ENCODE measurements at places on chromosomes 6 and 20.

DNA sequence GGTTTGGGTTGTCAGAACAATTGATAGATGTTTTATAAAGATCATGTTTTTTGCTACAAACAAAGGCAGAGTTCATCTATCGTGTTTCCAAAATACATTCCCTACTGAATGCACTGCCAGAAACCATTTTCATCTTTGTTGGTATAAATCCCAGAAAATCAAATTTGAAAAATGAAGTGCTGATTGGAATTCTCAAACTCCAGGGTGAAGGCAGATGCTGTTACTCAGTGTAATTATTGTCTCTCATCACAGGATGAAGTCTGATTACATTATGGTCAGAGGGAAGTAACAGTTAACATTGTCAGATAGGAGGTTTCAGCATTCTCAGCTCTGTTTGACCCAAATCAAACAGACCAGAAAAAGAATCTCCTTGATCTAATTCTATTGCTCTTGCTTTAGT is 198.4 kb upstream of the KCNK16 start:
- DNase-seq: no peak
- no peaks in the 10 kb centered on the region for H3K36me3 ChIP-seq
- no peaks in the 10 kb centered on the region for H3K27me3 ChIP-seq
- no peak overlapping the region for H3K4me3 ChIP-seq

GRCh38 chr20:20202768-20203167 is 150.4 kb downstream of the CFAP61 start:
- DNase-seq: no peak
- H3K4me1 ChIP-seq: no peaks in the 10 kb centered on the region
- H3K27ac ChIP-seq: no peak overlapping the region
- H3K27me3 ChIP-seq: no peaks in the 10 kb centered on the region

DNA sequence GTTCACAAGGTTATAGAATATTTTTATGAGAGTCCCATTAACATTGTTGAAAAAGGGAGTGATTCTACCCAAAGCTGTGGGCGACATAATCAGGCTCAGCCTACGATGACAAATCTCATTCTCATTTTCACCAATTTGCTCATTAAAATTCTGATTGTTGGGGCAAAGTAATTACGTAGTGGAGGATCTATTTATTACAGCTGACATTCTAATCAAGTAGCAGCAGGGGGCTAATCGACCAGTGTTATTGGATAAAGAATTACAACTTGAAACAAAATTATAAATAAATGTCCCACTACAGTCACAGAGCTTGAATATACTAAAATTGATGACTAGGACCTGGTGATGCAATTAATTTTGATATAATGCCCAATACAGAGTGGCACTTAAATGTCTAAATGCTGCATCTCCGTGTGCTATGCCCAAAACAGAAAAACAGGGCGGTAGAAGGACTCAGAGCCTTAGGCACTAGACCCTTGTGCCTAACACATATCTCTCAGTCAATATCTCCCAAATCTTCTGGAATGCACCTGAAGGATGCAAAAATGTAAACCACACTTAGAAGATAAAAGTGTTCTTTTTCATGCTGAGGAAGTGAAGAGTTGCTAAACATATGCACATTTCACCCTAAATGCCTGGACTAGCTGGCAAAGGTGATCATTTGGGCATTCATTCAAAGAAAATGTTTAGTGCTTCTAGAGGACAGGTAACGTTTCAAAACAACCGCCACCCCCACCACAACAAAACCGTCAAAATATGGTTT is 88.3 kb downstream of the CD24 start:
- H3K27me3 ChIP-seq: no peaks in the 10 kb centered on the region
- H3K36me3 ChIP-seq: no peaks in the 10 kb centered on the region
- H3K27ac ChIP-seq: no peak overlapping the region
- H3K4me1 ChIP-seq: no peaks in the 10 kb centered on the region
- no peak overlapping the region for H3K4me3 ChIP-seq

GRCh38 chr6:122401104-122401503 is 1.7 kb downstream of the HSF2 start:
- H3K4me1 ChIP-seq: no peaks in the 10 kb centered on the region
- H3K36me3 ChIP-seq: no peaks in the 10 kb centered on the region
- H3K27ac ChIP-seq: no peak overlapping the region

- H3K27ac ChIP-seq: no peak overlapping the region
- H3K27me3 ChIP-seq: no peaks in the 10 kb centered on the region
- H3K4me1 ChIP-seq: no peaks in the 10 kb centered on the region
- no peak overlapping the region for H3K4me3 ChIP-seq
Observed at GRCh38 chr20:23644164-23644563, 6.4 kb upstream of the CST3 start.

GRCh38 chr6:155939253-155939652 is 483.6 kb upstream of the NOX3 start:
- no peak for DNase-seq
- no peaks in the 10 kb centered on the region for H3K36me3 ChIP-seq
- H3K27me3 ChIP-seq: no peaks in the 10 kb centered on the region
- H3K27ac ChIP-seq: no peak overlapping the region
- H3K4me3 ChIP-seq: no peak overlapping the region

- no peak overlapping the region for H3K27ac ChIP-seq
- H3K4me1 ChIP-seq: no peaks in the 10 kb centered on the region
- H3K36me3 ChIP-seq: no peaks in the 10 kb centered on the region
- no peaks in the 10 kb centered on the region for H3K27me3 ChIP-seq
Observed at GRCh38 chr6:107764684-107765460, 59.2 kb downstream of the SCML4 start.

DNA sequence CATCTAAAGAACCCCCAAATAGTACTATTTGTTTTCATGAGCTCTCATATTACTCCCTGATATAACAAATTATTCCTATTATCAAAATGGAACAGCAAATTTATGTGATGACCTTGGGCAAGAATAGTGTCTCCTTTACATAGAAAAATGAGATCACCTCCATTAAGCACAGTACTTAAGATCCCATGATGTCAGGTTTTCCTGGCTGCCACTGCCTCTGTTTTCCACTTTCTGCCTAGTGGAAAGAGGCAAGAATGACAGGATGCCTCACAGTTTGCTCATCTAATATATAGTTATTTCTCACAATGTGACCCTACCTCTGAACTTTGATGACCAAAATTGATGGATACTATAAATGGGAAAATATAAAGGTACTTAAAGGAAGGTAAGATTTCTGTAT is 260.1 kb upstream of the SGK1 start:
- H3K36me3 ChIP-seq: no peaks in the 10 kb centered on the region
- no peak overlapping the region for H3K27ac ChIP-seq
- H3K4me1 ChIP-seq: no peaks in the 10 kb centered on the region
- DNase-seq: no peak
- no peak overlapping the region for H3K4me3 ChIP-seq

GRCh38 chr6:104325341-104326172 is 534.2 kb downstream of the HACE1 start:
- H3K27ac ChIP-seq: no peak overlapping the region
- no peaks in the 10 kb centered on the region for H3K27me3 ChIP-seq
- H3K4me1 ChIP-seq: no peaks in the 10 kb centered on the region
- no peak overlapping the region for H3K4me3 ChIP-seq
- no peak for DNase-seq
- H3K36me3 ChIP-seq: no peaks in the 10 kb centered on the region

DNA sequence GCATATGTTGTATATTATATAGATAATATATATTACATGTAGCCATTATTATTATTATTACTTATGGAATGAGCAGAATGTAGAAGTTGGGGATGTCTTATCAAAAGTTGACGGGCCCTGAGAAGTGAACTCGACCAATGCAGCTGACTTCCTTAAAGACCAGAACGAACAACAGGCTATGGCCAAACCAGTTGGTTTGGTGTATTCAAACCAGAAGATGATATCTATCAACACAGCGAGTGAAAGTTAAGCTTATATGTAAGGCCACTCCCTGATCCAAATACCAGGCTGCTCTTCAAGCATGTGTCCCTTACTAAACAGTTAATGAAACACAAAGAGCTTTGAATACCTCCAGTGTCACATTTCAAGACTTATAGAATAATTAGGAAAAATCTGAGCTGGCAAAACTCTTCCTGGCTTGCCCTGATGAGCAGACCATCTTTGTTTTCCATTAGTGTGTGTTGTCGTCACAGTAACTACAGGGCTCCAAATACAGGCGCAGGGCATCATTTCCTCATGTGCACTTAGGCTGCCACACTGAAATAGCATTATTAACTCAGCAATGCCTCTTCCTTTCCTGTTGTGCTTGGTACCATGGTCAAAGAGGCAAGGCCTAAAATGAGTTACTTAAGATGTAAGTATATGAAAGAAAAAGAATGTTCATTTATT is 6.6 kb downstream of the FILIP1 start:
- no peak overlapping the region for H3K27ac ChIP-seq
- no peak overlapping the region for H3K4me3 ChIP-seq
- DNase-seq: no peak

DNA sequence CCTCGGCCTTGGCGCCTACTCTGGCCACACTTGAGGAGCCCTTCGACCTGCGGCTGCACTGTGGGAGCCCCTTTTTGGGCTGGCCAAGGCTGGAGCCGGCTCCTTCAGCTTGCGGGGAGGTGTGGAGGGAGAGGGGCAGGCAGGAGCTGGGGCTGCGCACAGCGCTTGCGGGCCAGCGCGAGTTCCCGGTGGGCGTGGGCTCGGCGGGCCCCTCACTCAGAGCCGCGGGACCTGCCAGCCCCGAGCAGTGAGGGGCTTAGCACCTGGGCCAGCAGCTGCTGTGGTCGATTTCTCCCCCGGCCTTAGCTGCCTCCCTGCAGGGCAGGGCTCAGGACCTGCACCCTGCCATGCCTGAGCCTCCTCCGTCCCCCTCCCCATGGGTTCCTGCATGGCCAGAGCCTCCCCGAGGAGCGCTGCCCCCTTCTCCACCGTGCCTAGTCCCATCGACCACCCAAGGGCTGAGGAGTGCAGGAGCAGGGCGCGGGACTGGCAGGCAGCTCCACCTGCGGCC is 136.8 kb downstream of the EPHA7 start:
- H3K27ac ChIP-seq: no peak overlapping the region
- H3K36me3 ChIP-seq: no peaks in the 10 kb centered on the region
- H3K4me3 ChIP-seq: no peak overlapping the region
- H3K27me3 ChIP-seq: no peaks in the 10 kb centered on the region
- DNase-seq: no peak

DNA sequence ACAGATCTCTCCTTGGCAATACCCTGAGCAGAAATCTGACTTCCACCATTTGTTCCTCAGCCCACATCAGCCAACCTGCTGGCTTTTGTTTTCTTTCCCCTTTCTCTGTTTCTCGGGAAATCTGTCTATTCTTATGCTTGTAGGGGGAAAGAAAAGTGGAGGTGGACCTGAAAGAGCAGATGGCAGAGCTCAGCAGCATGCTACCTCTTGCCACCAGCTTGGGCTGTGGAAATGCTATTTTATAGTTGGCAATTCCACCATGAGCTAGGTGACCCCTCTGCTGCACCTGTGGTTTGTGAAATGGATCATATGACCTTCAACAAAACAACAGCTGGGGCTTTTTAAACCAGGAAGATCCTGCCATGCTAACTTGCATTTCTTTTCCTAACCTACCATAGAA is 6.8 kb upstream of the SPATS1 start:
- no peaks in the 10 kb centered on the region for H3K36me3 ChIP-seq
- H3K27ac ChIP-seq: no peak overlapping the region
- no peak for DNase-seq
- H3K4me3 ChIP-seq: no peak overlapping the region

DNA sequence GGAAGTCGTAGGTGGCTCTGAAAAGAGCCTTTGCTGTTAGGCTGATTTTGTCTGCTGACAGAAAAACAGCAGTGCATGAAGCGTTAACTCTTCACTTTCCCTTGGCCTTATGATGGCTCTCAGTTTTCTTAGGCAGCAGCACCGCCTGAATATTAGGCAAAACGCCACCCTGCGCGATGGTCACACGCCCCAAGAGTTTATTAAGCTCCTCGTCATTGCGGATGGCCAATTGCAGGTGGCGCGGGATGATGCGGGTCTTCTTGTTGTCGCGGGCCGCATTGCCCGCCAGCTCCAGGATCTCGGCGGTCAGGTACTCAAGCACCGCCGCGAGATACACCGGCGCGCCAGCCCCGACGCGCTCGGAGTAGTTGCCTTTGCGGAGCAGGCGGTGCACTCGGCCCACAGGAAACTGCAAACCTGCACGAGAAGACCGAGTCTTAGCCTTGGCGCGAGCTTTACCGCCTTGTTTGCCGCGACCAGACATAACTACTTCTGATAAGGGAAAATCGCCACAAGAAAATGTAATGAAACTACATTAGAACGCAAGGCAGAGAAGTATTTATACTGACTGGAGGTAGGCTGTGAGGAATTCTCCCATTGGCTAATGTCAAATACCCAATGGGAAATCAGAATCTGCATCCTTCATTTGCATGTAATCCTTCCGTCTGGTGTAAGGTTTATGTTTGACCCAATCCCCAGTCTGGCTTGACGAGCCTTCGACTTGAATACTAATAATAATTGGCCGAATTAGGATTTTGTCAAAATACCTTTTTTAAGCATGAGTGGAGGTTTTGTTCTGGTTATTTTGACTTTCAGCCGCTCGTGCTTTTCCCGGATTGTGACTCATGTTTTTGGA is 53.9 kb upstream of the HFE start:
- H3K27ac ChIP-seq: peak overlapping the region; percentile 94
- H3K27me3 ChIP-seq: no peaks in the 10 kb centered on the region
- no peaks in the 10 kb centered on the region for H3K36me3 ChIP-seq

DNA sequence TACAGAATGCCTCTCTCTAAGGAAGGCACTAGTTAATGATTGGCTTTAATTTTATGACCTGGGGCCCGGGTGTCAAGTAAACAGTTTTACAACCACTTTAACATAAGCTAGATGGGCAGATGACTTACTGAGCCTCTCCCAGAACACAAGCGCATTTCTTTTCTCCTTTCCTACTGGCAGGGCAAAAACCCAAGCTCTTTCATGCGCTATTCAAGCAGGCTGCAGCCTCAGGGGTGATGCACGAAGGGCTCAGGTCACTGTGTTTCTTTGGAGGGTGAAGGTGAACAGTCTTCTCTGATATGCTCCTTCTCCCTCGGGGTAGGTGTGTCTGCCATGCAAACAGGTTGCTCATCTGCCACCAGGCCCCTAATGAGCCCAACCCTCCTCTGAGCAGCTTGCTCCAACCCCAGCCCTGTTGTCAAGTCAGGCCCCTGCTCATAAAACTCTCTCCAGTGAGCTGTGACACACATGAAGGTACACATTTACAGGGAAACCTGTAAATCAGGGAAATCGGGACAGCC is 73.5 kb upstream of the CDH4 start:
- H3K27ac ChIP-seq: no peak overlapping the region
- DNase-seq: no peak
- H3K4me3 ChIP-seq: no peak overlapping the region
- no peaks in the 10 kb centered on the region for H3K27me3 ChIP-seq
- no peaks in the 10 kb centered on the region for H3K36me3 ChIP-seq
- no peaks in the 10 kb centered on the region for H3K4me1 ChIP-seq

GRCh38 chr6:15495375-15495901 is 167.4 kb downstream of the DTNBP1 start:
- no peak for DNase-seq
- H3K27me3 ChIP-seq: no peaks in the 10 kb centered on the region
- no peaks in the 10 kb centered on the region for H3K4me1 ChIP-seq
- H3K36me3 ChIP-seq: no peaks in the 10 kb centered on the region
- no peak overlapping the region for H3K4me3 ChIP-seq
- H3K27ac ChIP-seq: no peak overlapping the region

- no peaks in the 10 kb centered on the region for H3K4me1 ChIP-seq
- no peaks in the 10 kb centered on the region for H3K36me3 ChIP-seq
- DNase-seq: no peak
- peak within 1 kb of the TSS; percentile 41 for H3K4me3 ChIP-seq
- H3K27ac ChIP-seq: no peak within 1 kb of the TSS
- H3K27me3 ChIP-seq: no peaks in the 10 kb centered on the region
Observed at GRCh38 chr6:55875400-55875799, at the start of gene BMP5. TSS of gene BMP5 (minus strand) at chr6:55875590. CDS start at chr6:55874865, 725 bp downstream.

All from breast epithelium (tissue), 4 donors.